ENCODE measurements at places on chromosomes 2 and 18. TPM values are rescaled to one million over a fixed set of nuclear protein-coding genes. Genes with fewer than 3 reads are reported as not detected.

The LYPD6B gene
- 12.5 TPM for total RNA-seq

The EFHD1 gene
- total RNA-seq, result 1.1 TPM

The KCNJ3 gene
- total RNA-seq, result 22.8 TPM

The PTRHD1 gene
- 31.5 TPM for total RNA-seq

The VWC2L gene
- total RNA-seq, result 20.9 TPM

The SFXN5 gene
- 27.5 TPM for total RNA-seq

The CTDP1 gene
- 14.5 TPM for total RNA-seq

The ST6GAL2 gene
- total RNA-seq, result 148 TPM

The CRYGC gene
- not detected for total RNA-seq

The MOGAT1 gene
- not detected for total RNA-seq

The RNU2-63P gene
- total RNA-seq, result not detected

The ATL2 gene
- 144 TPM for total RNA-seq

The TCF7L1 gene
- 1.1 TPM for total RNA-seq

The MBP gene
- 5.8 TPM for total RNA-seq

The ZSWIM2 gene
- 1.2 TPM for total RNA-seq

The VAMP8 gene
- 0.94 TPM for total RNA-seq

The RAB6D gene
- total RNA-seq, result 0.62 TPM

The LCT gene
- not detected for total RNA-seq

The ZNF385B gene
- total RNA-seq, result 18.4 TPM

The SOS1 gene
- total RNA-seq, result 32.1 TPM

The AFF3 gene
- 105 TPM for total RNA-seq

The BCL2L11 gene
- 3.7 TPM for total RNA-seq

The DTNA gene
- 54.9 TPM for total RNA-seq

The AMMECR1L gene
- 13.6 TPM for total RNA-seq

The CAPN13 gene
- 0.16 TPM for total RNA-seq

The SALL3 gene
- total RNA-seq, result 7.6 TPM

The ACTG2 gene
- total RNA-seq, result 0.62 TPM

The PTCD3 gene
- total RNA-seq, result 114 TPM

The ASB18 gene
- 0.78 TPM for total RNA-seq

The EPB41L3 gene
- 72.7 TPM for total RNA-seq

All from occipital lobe (tissue), 3 donors.